ENCODE measurements at places on chromosomes 5 and 9. TPM values are rescaled to one million over a fixed set of nuclear protein-coding genes. Genes with fewer than 3 reads are reported as not detected.

MLANA gene
- polyA plus RNA-seq = not detected

PCDHGA6 gene
- polyA plus RNA-seq = 0.09 TPM

GMCL2 gene
- polyA plus RNA-seq = not detected

LTC4S gene
- polyA plus RNA-seq = 5.9 TPM

INSL4 gene
- polyA plus RNA-seq = not detected

FGF18 gene
- polyA plus RNA-seq = 1.2 TPM

ROR2 gene
- 0.74 TPM for polyA plus RNA-seq

TCF7 gene
- polyA plus RNA-seq = 0.36 TPM

NXNL2 gene
- polyA plus RNA-seq = 1.0 TPM

GALNT12 gene
- polyA plus RNA-seq = 8.4 TPM

NCS1 gene
- polyA plus RNA-seq = 73.3 TPM

CCDC187 gene
- polyA plus RNA-seq = not detected

C5orf52 gene
- polyA plus RNA-seq = not detected

NOL8 gene
- 12.6 TPM for polyA plus RNA-seq

OR13C2 gene
- not detected for polyA plus RNA-seq

NMUR2 gene
- not detected for polyA plus RNA-seq

HMMR gene
- 2.6 TPM for polyA plus RNA-seq

HSD17B3 gene
- polyA plus RNA-seq = not detected

BARHL1 gene
- polyA plus RNA-seq = not detected

PLAC8L1 gene
- 1.2 TPM for polyA plus RNA-seq

OMD gene
- not detected for polyA plus RNA-seq

MYOT gene
- not detected for polyA plus RNA-seq

PCDHGA10 gene
- polyA plus RNA-seq = 8.1 TPM

IGFBPL1 gene
- polyA plus RNA-seq = 372 TPM

OGN gene
- polyA plus RNA-seq = 0.12 TPM

TMEFF1 gene
- 295 TPM for polyA plus RNA-seq

NKD2 gene
- polyA plus RNA-seq = 7.2 TPM

SOX30 gene
- polyA plus RNA-seq = not detected

DAP gene
- 10.4 TPM for polyA plus RNA-seq

HTR4 gene
- polyA plus RNA-seq = not detected

IRX1 gene
- 0.34 TPM for polyA plus RNA-seq

PRSS3 gene
- not detected for polyA plus RNA-seq

NADK2 gene
- 66.8 TPM for polyA plus RNA-seq

PCDHGB5 gene
- polyA plus RNA-seq = 0.54 TPM

MYMK gene
- not detected for polyA plus RNA-seq

OR1Q1 gene
- not detected for polyA plus RNA-seq

UBQLN1 gene
- 133 TPM for polyA plus RNA-seq

CCDC69 gene
- not detected for polyA plus RNA-seq
